ENCODE measurements at places on chromosomes 6 and 20.

DNA sequence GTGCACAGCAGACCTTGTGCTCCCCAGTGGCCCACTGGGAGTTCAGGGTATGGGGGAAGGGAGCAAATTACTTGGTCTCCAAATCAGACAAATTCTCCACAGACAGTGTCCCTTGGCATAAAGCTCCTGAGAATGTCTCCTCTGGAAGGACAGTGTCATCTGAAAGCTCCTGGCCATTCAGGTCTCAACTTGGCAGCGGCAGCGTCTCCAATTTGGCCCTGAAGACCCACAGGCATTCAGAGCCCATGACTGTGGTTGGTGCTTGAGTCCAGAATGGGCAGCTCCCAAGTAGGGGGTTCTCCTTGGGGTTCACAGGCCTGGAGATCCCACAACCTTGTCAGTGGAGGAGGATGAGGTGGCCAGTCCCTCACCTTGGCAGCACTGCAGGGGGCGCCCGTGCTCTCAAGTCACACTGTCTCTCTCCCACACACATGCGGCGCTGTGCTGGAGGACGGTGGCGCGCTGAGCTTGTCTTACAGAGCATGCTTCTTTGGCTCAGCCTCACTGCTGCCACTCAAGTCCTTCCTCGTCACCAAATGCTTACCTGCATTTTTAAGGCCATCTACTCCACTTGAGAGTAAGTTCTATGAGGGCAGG, 20.7 kb downstream of the DYNLRB1 start:
- DNase-seq = peak; percentile 63

DNA sequence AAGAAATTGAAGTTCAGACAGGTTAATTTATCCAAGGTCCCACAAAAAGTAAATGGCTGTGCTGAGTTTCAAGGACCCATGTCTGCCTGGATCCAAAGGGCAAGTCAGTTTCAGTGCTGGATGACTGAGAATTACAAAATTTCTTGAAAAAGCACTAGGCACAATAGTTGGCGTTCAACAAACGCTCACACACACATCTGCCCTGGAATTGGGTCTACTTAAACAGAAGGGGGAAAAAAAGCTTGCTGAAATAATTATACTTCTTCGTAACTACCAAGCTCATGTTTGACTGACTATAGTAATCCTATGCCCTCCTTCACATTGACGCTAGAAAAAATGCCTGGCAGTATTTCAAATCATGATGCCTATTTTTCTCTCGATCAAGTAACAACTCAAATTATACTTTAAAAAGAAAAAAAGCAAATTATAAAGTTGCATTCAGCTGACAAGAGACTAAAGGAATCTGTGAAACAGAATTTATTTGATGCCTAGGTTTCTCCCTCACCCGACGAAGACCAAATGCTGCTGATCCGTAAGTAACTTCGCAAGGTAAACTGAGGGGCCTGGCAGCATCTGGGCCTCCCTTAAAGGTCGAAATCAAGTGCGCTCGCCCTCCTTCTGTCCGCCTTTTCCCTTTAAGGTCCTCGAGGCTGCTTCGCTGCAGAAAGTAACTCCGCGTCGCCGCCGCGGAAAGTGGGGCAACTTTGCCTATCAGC, 650 bp upstream of the CD2AP start:
- no peak for DNase-seq

DNA sequence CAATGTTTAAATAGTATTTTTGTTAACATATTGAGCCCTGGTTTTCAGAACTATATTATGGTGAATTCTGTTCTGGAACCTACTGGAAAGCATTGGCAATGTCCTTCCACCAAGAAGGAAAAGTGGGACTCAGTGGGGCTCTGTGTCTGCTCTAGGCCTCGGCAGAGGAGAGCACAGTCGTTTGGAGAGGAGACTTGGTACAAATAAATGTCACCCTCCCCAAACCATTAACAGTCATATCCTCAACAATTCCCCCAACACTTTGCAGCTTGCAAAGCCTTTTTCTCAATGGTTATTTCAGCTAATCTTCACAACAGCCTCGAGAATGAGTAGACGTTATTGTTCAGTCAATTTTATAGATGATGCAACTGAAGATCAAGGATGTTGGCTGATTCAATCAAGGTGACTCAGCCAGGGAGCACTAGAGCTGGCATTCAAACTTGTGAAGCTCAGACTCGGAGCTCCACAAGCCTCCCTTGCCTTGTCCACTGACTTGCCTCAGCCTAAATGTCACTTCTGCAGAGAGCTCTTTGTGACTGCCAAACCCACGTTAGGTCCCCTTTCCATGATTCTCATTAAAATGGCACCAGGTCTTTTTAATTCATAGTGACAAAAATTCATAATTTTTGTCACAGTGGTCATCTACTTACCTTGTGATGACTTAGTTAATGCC, 60.6 kb downstream of the TOX2 start:
- no peak for DNase-seq

DNA sequence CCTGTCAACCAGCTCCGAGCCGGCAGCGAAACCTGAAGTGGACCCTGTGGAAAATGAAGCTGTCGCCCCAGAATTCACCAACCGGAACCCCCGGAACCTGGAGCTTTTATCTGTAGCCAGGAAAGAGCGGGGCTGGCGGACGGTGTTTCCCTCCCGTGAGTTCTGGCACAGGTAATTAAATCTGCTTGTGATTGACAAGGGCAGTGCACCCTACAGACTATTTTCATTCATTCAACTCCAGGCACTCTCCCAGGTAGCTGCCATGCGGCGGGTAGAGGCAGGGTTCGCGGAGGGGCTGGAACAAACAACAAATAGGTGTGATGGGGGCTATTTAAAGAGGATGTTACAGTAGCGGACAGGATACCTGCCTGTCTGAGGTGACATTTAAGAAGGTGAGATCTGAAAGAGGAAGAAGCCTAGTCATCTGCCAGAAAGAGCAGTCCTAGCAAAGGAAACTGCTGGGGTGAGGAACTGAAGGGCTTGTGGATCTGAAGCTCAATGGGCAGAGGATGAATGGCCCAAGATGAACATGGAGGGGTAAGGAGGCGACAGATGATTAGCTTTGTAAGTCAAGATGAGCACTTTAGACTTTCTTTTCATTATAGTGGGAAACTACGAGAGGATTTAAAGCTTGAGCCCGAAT, 810 bp downstream of the MRPL18 start:
- DNase-seq = peak; percentile 41

- peak; percentile 33 for DNase-seq
These were observed 105.1 kb upstream of the CNKSR3 start for GRCh38 chr6:154615483-154616025.

- peak; percentile 78 for DNase-seq
These were observed 6.8 kb upstream of the MICA start for GRCh38 chr6:31396422-31397152.

GRCh38 chr20:4942331-4942730, 59.0 kb downstream of the SLC23A2 start:
- peak; percentile 17 for DNase-seq

DNA sequence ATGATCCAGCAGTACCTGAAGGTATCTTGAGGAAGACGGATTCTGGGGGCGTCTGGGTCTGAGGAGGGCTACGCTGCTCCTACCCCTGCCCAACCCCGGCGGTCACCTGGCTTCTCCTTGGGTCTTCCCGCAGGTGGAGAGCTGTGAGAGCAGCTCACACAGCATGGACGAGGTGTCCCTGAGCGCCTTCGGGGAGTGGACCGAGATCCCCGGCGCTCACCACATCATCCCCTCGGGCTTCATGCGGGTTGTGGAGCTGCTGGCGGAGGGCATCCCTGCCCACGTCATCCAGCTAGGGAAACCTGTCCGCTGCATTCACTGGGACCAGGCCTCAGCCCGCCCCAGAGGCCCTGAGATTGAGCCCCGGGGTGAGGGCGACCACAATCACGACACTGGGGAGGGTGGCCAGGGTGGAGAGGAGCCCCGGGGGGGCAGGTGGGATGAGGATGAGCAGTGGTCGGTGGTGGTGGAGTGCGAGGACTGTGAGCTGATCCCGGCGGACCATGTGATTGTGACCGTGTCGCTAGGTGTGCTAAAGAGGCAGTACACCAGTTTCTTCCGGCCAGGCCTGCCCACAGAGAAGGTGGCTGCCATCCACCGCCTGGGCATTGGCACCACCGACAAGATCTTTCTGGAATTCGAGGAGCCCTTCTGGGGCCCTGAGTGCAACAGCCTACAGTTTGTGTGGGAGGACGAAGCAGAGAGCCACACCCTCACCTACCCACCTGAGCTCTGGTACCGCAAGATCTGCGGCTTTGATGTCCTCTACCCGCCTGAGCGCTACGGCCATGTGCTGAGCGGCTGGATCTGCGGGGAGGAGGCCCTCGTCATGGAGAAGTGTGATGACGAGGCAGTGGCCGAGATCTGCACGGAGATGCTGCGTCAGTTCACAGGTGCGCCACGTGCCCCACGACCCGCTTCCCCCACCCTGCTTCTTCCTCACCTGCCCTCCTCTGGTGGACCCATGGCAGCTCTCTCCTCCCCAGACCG, 166.9 kb upstream of the RNF24 start:
- DNase-seq = no peak
